Immature natural killer cell (primary cell): ENCODE measurements at places on chromosomes 4 and X. TPM values are rescaled to one million over a fixed set of nuclear protein-coding genes. Genes with fewer than 3 reads are reported as not detected.

DNA sequence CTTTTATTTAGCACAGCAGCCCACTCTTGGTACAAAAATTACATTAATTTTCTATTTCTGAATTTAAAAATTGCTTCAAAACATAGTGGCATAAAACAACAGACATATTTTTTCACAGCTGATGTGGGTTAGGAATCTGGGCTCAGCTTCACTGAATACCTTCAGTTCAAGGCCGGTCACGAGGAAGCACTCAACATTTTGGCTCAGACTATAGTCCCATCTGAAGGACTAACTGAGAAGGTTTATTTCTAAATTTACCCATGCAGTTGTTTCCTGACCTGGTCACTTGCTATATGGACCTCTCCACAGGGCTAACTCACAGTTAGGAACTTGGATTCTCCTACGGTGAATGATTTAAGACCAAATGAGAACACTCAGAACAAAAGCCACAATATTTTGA, 1230.2 kb upstream of the ADGRL3 start:
- DNase-seq: no peak
- no peaks in the 10 kb centered on the region for H3K4me1 ChIP-seq
- no peak overlapping the region for H3K27ac ChIP-seq
- H3K27me3 ChIP-seq: no peaks in the 10 kb centered on the region

DNA sequence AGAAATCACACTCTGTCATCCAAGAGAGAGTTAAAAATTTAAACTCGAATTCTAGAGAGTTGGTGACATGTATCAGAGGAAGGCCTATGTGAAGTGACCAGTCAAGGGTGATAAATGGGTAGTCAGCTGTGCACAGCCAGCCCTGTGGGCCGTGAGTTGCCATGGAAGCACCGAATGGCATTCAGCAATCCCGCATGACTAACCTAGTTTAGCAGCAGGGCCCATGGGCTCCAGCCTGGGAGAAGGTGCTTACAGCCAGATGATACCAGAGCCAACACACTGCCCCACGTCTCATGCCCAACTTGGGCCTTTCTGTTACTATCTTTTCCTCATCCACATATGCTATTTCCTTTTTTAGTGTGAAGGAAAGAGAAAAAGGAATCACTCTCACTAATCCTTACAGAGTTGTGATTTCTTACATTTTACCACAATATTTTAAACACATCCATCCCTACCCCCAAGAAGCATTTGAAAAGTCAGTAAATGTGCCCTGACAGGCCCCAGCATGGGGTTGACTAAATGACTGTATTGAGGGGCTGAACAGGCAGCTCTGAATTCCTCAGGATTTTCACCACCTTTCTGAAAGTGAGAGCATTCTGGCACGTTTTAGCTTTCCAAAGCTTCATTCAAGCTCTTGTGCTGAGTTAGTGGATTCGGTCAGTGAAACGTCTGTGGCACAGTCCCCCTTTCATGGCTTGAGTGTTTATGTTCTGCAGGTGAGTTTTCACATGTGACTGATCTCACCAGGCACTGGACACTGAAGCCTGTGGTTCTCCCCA, 104.2 kb downstream of the AFF1 start:
- peak overlapping the region; percentile 3 for H3K27ac ChIP-seq
- no peak overlapping the region for H3K4me3 ChIP-seq
- H3K36me3 ChIP-seq: no peaks in the 10 kb centered on the region
- no peak for DNase-seq
- H3K4me1 ChIP-seq: peaks cover 75% of the 10 kb centered on the region

DNA sequence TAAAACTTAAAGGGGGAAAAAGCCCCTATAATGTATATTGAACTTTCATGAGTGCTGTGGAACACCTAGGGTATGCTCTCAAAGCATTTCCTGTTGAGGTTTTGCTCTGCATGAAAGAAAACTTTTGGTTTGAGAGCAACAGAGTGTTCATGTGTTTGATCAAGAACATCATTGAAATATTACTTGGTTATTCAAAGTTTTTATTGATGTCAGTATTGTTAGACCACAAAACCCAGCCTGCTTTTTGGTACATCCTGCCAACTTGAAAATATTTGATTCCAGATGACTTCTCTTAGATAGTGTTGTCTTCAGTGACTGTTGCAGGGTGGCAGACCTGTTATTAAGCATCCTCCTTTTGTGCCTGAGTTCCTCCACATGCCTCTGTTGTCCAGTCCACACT, 68.0 kb downstream of the N4BP2 start:
- peaks cover 8% of the 10 kb centered on the region for H3K36me3 ChIP-seq
- no peak for DNase-seq
- H3K27me3 ChIP-seq: no peaks in the 10 kb centered on the region
- H3K4me3 ChIP-seq: no peak overlapping the region

DNA sequence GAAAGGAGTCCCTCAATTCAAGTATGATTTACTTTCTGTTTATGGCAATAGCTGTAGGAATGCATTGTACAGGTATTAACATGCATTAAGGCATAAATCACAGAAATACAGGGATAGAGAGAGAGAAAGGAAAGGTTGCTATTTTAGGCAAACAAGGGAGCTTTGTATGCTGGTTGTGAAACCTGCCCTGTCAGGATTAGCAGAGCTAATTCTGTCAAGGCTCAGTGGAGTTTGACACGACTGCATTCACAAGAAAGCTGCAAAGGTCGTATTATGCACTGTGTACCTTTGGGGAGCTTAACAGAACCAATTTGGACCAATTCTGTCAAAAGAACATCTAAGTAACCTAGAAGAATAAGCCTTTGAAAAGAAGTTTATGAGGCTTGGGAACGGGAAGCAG, 239.3 kb downstream of the GRIA2 start:
- no peak overlapping the region for H3K4me3 ChIP-seq
- no peaks in the 10 kb centered on the region for H3K4me1 ChIP-seq
- DNase-seq: no peak
- no peak overlapping the region for H3K27ac ChIP-seq
- H3K36me3 ChIP-seq: no peaks in the 10 kb centered on the region

- peaks cover 11% of the 10 kb centered on the region for H3K36me3 ChIP-seq
- peaks cover 3% of the 10 kb centered on the region for H3K27me3 ChIP-seq
- no peak overlapping the region for H3K27ac ChIP-seq
- DNase-seq: no peak
- H3K4me1 ChIP-seq: no peaks in the 10 kb centered on the region
These were observed 10.6 kb downstream of the SLC38A5 start for GRCh38 chrX:48459483-48459882.

- peaks cover 8% of the 10 kb centered on the region for H3K27me3 ChIP-seq
- peaks cover 13% of the 10 kb centered on the region for H3K36me3 ChIP-seq
- peak overlapping the region; percentile 73 for H3K4me3 ChIP-seq
- H3K4me1 ChIP-seq: peaks cover 100% of the 10 kb centered on the region
- peak; percentile 79 for DNase-seq
These were observed 20.2 kb downstream of the WDR1 start for GRCh38 chr4:10096201-10096977.

DNA sequence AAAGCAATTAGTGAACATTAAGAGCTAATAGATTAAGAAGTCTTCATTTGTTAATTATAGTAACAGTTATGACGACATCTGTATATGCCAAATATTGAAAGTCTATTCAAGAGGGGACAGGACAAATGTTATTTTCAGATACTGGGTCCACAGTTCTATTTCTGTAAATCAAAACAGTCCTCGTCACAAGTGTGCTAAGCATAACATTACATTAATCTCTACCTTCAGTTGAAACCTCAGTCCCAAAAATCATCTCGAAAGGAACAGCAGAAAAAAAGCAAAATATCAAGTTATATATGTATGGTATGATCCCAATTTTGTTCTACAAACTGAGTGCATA, 70.3 kb downstream of the APBB2 start:
- H3K4me3 ChIP-seq: no peak overlapping the region
- no peak for DNase-seq
- no peaks in the 10 kb centered on the region for H3K27me3 ChIP-seq
- H3K4me1 ChIP-seq: no peaks in the 10 kb centered on the region

- peak overlapping the region; percentile 92 for H3K27ac ChIP-seq
- peaks cover 11% of the 10 kb centered on the region for H3K27me3 ChIP-seq
- H3K36me3 ChIP-seq: no peaks in the 10 kb centered on the region
- H3K4me3 ChIP-seq: peak overlapping the region; percentile 53
These were observed 8.3 kb upstream of the SASH3 start for GRCh38 chrX:129771266-129771995.

DNA sequence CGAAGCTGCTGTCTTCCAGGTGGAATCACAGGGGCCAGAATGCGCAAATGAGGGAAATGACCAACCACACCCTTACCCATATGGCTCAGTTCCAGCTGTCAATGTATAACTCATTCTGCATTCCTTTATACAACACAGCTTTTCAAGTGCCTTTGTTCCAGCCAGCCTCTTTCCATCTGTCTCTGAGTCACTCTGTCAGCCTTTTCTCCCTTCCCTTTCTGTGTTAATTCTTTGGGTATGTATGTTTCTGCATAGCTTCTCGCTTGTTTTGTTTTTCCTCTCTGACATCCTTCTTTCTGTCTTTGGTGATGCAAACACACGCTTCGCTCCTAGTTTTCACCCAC, 54.5 kb downstream of the RS1 start:
- DNase-seq: no peak
- H3K27ac ChIP-seq: no peak overlapping the region
- H3K4me3 ChIP-seq: no peak overlapping the region
- peaks cover 3% of the 10 kb centered on the region for H3K27me3 ChIP-seq

DNA sequence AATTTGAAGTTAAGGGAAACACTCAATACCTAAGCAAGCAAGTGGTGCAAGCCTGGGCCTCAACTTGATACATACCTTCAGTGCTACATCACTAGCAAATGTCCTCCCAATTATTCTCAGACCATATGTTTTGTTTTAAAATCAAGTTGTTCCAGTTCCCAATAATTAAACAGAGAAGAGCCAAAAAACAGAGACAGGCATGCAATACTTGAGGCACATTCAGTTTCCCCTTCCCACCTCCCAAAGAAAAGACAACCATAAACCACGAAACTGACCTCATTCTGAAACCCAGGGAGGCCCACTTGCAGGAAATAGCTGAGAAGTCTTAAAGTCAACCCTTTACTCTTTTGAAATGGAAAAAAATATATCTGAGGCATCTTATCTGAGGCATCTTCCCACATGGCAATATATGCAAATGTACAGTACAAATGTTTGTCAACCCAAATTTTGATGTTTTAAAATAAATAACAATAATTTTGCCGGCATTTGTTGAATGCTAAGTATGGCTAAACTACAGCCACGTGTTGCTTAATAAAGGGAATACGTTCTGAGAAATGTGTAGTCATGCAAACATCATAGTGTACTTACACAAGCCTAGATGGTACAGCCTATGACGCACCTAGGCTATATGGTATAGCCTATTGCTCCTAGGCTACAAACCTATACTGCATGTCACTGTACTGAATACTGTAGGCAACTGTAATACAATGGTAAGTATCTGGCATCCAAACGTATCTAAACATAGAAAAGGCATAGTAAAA, 147.5 kb downstream of the TSPAN5 start:
- no peaks in the 10 kb centered on the region for H3K36me3 ChIP-seq
- H3K27me3 ChIP-seq: no peaks in the 10 kb centered on the region
- peaks cover 31% of the 10 kb centered on the region for H3K4me1 ChIP-seq
- H3K27ac ChIP-seq: no peak overlapping the region
- no peak for DNase-seq
- H3K4me3 ChIP-seq: no peak overlapping the region

- H3K36me3 ChIP-seq: no peaks in the 10 kb centered on the region
- H3K27ac ChIP-seq: no peak overlapping the region
- DNase-seq: no peak
These were observed 4.0 kb upstream of the CCNG2 start for GRCh38 chr4:77153006-77153405.

- no peaks in the 10 kb centered on the region for H3K4me1 ChIP-seq
- H3K27ac ChIP-seq: no peak overlapping the region
- H3K27me3 ChIP-seq: no peaks in the 10 kb centered on the region
- no peak for DNase-seq
- H3K4me3 ChIP-seq: no peak overlapping the region
These were observed 473.7 kb downstream of the GBA3 start for GRCh38 chr4:23166407-23166806.

DNA sequence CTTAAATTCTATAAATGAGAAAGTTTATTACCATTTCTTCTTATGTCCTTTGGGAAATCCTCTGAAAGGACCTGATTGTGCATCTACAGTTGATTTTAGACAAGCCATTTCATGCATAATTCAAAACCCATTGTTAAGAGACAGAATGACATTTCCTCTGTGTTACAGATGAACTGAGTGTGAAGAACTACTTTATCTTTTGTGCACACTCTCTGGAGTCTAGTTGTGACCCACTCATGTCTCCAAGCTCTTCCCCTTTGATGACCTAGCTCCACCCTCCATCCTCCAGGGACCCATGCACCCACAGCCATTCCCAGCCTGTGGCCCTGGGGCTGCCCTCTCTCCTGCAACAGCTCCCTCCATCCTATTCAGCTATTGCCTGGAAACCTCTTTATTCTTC, 57.5 kb upstream of the BMPR1B start:
- no peak for DNase-seq
- H3K4me1 ChIP-seq: no peaks in the 10 kb centered on the region
- no peak overlapping the region for H3K27ac ChIP-seq
- no peaks in the 10 kb centered on the region for H3K27me3 ChIP-seq
- no peak overlapping the region for H3K4me3 ChIP-seq
- H3K36me3 ChIP-seq: no peaks in the 10 kb centered on the region

- H3K27ac ChIP-seq: peak overlapping the region; percentile 98
- H3K27me3 ChIP-seq: peaks cover 13% of the 10 kb centered on the region
- peaks cover 36% of the 10 kb centered on the region for H3K4me1 ChIP-seq
- H3K4me3 ChIP-seq: peak overlapping the region; percentile 93
- no peak for DNase-seq
- H3K36me3 ChIP-seq: peaks cover 2% of the 10 kb centered on the region
These were observed 891 bp downstream of the CISD2 start for GRCh38 chr4:102869569-102870197.

- no peak overlapping the region for H3K27ac ChIP-seq
- H3K27me3 ChIP-seq: peaks cover 14% of the 10 kb centered on the region
- no peaks in the 10 kb centered on the region for H3K4me1 ChIP-seq
- no peak overlapping the region for H3K4me3 ChIP-seq
- no peak for DNase-seq
- H3K36me3 ChIP-seq: no peaks in the 10 kb centered on the region
These were observed 82.0 kb downstream of the GPC4 start for GRCh38 chrX:133333154-133333750.

GRCh38 chr4:30181918-30182317, 538.3 kb upstream of the PCDH7 start:
- no peaks in the 10 kb centered on the region for H3K36me3 ChIP-seq
- H3K4me1 ChIP-seq: no peaks in the 10 kb centered on the region
- no peak overlapping the region for H3K27ac ChIP-seq
- DNase-seq: no peak
- H3K27me3 ChIP-seq: no peaks in the 10 kb centered on the region
- H3K4me3 ChIP-seq: no peak overlapping the region

DNA sequence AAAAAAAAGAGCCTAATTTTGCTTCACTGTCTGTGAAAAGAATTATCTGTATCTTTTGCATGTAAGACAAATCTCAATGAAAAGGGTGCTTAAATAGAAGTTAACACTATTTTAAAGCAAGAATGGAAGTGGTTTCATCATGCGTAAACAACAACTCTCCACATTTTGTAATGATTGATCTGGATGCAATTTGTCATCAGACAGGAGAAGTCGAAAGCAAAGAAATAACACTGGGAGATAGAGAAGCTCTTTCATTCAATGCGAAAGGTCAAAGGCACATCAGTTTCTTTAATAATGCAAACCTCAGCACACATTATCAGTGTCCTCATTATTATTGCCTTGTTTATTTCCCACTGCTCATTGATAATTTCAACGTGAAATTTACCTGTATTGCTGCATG, 8.8 kb downstream of the KLKB1 start:
- H3K4me3 ChIP-seq: no peak overlapping the region
- peaks cover 2% of the 10 kb centered on the region for H3K27me3 ChIP-seq
- H3K36me3 ChIP-seq: peaks cover 12% of the 10 kb centered on the region
- H3K27ac ChIP-seq: no peak overlapping the region
- DNase-seq: no peak

Gene MOSPD2
- polyA plus RNA-seq: 5.4 TPM

Gene UGT2B7
- not detected for polyA plus RNA-seq

Gene SYTL5
- not detected for polyA plus RNA-seq

Gene HPGDS
- polyA plus RNA-seq: not detected

Gene AFAP1
- 0.32 TPM for polyA plus RNA-seq

Gene GAGE12H
- polyA plus RNA-seq: not detected

Gene GIMD1
- not detected for polyA plus RNA-seq
